Mucosa of descending colon (tissue), 3 donors: ENCODE measurements at places on chromosomes 12 and 14. TPM values are rescaled to one million over a fixed set of nuclear protein-coding genes. Genes with fewer than 3 reads are reported as not detected.

SMOC1 gene
- 2.0 TPM for total RNA-seq

DNA sequence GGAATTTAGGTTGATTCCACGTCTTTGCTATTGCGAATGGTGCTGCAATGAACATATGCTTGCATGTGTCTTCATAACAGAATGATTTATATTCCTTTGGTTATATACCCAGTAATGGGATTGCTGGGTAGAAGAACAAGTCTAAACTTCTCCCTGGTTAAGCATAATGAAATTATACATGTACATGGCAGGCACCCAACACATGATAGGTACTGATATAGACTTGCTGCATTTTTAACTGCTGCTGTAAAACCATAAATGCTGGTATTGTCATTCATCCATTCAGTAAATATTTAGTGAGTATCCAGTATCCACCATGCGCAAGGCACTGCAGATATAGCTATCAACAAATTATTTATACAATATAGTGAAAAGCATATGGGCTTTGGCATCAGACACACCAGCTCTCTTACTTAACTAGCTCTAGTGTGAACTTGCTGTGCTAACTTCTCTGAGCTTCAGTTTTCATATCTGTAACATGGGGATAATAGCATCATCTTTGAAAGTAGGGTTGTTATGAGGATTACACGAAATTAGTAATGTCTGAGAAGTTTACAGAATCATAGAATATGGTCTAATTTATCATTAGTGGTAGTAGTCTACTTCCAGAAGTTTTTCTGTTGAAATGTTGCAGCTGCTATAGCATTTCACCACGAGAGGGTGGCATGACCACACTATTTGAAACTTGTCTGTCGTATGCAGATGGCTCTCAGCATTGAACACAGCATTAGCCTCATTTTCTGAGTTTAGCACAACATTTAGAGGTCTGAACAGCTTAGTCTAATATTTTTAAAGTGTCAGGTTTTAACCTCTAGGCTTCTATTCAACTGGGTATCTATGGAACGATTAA is 32.0 kb upstream of the SEL1L start:
- no peak for DNase-seq

DEGS2 gene
- total RNA-seq = 27.9 TPM

FOXG1 gene
- not detected for total RNA-seq

DNA sequence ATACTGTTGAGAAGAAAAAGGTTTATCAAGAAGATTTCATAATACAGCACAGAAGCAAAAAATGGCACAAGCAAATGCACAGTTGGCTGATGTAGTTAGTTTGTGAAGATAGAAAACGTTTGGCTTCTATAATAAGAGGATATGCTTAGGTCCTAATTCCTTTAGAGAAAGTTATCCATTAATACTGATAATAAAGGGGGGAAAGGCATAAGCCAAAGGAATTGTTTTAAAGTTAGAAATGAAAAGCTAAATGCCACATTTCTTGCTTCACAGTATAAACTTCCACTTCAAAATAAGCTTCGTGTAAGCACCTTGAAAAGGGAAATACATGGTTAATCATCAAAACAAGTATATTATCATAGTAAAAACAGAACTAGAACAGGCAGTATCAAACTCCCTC is 12.4 kb downstream of the LMO3 start:
- DNase-seq = no peak

- no peak for DNase-seq
Observed at GRCh38 chr12:78916845-78917480, 52.4 kb downstream of the SYT1 start.
